ENCODE measurements at places on chromosomes 7 and 10.

GRCh38 chr7:101235522-101235921, 2.1 kb downstream of the CLDN15 start:
- DNase-seq: no peak

GRCh38 chr7:92028226-92028625, 87.6 kb downstream of the AKAP9 start:
- DNase-seq: no peak

DNA sequence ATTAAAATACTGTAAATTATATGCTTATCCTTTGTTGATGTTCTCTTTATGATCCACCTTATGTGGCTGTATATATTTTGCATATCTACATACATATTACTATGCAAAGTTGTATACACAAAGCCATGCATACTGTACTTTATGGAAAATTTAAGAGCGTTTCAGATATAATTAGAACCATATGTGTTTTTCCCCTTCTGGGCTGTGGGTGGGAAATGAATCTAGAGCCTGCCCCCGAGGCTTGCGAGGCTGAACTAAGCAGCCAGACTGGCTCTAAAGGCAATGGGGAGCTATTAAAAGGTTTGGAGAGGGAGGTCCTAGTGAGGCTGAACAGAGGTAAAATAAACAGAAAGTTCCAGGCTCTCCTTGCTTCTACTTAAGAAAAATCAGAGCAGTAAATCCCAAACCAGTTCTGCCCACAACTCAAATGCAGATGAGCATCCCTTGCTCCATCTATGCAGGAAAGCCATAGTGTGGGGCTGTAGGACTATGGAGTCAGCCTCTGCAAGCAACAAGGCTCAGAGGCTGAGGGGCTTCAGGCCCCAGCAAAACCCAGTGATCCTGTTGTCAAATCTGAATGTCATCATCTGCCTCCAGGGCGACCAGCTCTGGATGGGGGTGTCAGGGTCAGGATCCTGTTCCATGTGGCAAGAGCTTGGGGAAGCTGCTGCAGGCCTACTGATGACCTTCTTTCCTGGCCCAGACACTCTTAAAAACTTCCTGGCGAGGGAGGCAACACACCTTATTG, 14.1 kb upstream of the DDIT4 start:
- no peak for DNase-seq

DNA sequence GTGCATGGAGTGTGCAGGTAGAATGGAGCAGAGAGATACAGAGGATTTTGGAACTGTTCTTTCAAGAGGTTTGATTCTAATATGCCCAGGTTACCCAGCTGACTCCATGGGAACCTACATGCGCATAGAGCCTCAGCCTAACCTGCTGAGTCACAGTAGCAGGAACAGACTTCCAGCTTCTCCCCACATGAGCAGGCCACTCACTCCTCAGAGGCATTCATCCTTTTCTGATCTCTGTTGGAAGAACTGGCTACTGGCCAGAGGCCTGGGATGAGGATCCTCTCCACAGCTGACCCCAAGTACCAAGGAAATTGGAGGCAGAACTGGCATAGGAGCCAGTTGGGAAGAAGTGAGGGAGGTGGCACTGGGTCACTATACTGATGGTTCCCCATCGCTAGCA, 17.9 kb upstream of the CCSER2 start:
- no peak for DNase-seq

GRCh38 chr7:107441581-107442422, 28.1 kb upstream of the GPR22 start:
- DNase-seq: no peak

DNA sequence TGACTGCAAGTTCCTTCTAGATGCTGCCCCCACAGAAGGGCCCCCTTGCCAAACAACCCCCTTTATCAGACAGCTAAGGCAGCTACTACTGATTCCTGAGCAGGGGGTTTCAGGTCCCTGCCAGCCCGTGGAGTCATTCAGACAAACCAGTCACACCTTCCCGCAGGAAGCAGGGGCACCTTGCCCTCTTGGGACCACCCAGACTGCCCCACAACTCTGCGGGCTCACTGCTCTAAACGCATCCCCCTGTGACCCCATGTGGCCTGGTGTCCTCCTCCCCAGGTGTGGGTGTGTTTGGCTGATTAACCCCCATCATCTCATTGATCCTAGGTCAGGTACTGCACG, 298.9 kb downstream of the TCERG1L start:
- no peak for DNase-seq

DNA sequence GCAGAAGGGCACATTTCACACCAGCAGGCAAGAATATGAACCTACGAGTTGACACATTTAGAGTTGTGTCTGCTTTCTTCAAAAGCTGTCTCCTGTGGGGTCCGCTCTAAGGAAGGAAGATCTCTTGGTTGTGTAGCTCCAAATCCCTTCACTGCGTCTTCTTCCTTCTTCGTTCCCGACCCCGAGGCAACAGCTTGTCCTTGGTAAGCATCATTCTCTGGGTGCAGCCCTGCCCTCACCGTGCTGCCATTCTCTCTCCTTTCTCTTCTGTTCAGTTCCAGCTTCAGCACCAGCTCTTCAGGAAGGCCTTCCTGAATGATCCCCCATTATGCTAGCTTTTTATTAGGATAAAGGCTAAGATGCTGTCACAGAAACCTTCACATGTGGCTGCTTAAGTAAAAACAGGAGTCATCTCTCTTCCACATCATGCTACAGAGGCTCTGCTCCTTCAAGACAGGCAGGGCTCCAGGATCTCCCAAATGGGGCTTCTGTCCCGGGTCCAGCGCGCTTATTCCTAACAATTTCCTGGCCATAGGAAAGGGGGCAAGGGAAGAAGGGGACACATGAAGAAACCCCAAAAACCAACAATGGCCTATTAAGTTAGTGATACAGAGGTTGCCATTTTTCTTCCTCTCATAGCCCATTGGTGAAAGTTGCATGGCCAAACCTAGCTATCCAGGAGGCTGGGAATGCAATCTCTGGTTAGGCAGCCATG, 52.2 kb upstream of the SHH start:
- no peak for DNase-seq

DNA sequence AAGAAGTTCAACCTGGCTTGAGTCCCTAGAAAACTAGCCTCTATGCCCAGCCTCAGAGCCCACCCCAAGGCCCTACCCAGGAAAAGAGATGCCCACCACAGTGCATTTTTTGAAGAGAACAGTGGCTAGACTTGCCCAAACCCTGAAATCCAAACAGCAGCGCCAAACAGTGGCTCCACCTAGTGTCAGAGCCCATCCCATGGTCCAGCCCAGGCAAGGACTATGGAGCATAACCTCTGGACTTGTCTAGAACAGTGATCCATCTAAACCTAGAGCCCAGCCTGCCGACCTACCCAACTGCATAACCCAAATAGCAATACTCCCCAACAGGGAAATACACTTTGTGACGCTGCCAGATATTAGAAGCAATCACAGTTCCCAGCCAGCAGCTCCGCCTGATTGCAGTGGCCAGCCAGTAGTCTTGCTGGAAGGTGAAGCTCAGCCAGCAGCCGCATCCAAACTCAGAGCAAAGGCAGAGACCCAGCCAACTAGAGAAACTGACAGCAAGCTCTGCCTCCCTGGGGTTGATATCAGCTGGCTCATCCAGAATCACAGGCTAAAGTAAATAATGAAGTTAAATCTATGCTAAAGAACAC, 44.5 kb downstream of the HBP1 start:
- no peak for DNase-seq

GRCh38 chr7:135929249-135929648, 47.9 kb downstream of the MTPN start:
- DNase-seq: no peak

GRCh38 chr10:14971867-14972448, 12.8 kb downstream of the MEIG1 start:
- no peak for DNase-seq

- DNase-seq: no peak
Measured at GRCh38 chr10:61286686-61287085, 166.5 kb downstream of the TMEM26 start.

DNA sequence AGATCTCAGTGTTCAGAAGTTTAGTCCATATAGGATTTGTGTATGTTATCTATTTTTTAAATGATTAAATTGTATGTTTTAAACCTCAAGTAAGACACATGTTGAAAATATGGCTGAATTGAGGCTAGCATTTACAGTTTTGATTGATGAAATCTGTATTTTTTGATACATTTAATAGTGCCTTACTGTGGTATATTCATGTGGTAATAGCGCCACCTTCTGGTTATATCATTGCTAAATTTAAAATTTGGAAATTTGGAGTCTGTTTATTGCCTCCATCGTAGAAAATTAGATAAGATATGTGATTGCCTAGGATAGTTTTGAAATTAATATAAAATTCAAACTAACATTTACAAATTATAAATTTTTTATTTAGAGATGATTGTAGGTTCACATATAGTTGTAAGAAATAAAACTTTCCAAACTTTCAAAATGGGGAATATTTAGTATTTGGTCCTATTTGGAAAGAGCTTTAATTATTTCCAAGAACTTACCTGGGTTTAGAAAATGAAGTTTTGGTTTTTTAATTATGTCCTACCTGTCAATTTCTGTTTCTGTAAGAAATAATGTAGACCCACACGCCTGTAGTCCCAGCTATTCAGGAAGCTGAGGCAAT, 19.1 kb upstream of the ARMS2 start:
- no peak for DNase-seq

DNA sequence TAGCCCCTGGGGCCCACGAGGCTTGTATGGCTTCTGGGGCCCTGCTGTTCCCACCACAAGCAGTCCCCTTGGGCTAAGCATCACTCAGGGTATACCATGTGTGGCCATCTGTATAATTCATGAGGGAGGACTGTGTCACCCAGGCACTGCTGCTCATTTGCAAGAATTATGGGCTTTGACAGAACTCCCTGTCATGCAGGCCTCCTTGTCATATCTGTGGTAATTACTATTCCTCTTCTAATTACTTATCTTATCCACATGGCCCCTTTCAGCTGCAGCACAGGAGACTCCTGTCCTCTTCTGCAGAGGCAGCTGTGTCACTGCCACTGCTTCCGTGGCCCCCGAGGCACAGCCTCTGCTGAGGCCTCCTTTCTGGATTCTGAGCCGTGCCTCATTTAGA, 46.3 kb downstream of the LRMDA start:
- no peak for DNase-seq

GRCh38 chr10:12406764-12407400, 57.5 kb downstream of the CAMK1D start:
- DNase-seq: no peak

GRCh38 chr7:142697270-142697669, 52.0 kb upstream of the PRSS1 start:
- DNase-seq: no peak

GRCh38 chr10:31596765-31597164, 277.7 kb downstream of the ZEB1 start:
- DNase-seq: no peak

DNA sequence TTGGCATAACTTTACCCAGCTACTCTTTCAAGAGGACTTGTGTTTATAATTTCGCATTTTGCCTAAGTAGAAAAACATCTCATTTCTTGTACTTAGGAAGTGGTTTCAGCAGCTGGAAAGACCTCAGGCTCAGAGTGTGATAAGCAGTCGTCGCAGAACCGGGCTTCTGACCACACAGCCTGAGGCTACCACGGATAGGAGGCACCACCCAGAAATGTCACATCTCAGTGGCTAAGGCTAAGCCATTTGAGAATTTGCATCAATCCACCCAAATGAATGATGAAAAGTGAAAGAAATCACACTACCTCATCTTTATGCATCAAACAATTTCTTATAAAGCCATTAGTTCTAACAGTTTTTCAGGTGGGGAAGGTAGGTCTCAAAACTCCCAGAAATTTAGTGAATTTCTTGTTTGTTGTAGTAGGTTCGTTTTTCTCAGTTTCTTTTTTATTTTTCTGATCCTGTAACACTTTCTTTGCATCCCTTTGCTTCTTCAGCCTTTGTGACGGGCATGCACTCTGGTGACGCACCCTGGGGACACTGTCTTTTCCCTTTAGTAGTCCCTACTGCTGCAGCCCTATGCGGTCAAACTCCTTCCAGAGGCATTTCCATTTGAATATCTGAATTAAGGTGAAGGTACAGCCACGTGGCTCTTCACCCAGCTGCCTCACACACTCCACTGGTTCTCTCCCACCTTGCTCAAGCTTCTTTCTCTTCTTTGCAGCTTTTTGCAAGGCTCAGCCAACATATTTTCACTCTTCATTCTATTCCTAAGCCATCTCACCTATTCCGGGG, 68.5 kb downstream of the MAP3K8 start:
- DNase-seq: no peak

DNA sequence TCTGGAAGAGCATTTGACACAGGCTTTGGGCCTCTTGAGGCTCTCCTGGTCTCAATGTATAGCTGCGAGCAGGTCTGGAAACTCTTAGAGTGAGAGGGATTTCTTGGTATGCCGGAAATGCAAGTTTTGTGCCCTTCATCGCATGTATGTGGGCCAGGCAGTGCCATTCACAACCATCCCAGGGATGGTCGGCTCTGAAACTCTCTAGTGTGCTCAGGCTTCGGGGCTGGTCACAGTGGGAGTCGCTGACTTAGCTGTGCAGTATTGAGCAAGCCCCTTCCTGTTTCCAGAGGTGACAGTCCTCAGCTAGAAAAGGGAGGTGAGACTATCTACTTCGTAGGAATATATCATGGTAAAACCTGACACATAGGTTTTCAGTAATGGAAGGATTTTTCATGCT, 2.0 kb upstream of the AOAH start:
- no peak for DNase-seq

- DNase-seq: no peak
Measured at GRCh38 chr10:102959360-102959759, 41.3 kb downstream of the CNNM2 start.

- no peak for DNase-seq
Measured at GRCh38 chr7:41054960-41055661, 647.8 kb downstream of the INHBA start.

DNA sequence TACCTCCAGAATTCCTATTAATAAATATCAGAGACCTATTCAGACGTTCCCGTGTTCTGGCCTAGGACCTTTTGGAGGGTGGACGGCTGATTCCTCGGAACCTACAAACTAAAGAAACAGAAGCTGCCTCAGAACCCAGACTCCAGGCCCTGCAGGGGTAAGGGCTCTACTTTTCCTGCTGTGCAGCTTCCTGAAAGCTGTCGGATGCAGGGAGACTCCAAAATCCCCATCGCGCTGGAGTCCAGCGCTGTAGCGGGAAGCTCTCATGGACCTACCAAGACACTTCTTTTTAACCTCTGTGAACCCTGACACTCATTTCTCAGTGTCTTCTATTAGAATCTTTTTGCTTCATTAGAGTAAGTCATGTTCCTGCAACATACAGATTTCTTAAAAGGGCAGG, 244.5 kb upstream of the PITRM1 start:
- no peak for DNase-seq

- DNase-seq: no peak
Measured at GRCh38 chr10:75911426-75911825, 480.0 kb downstream of the LRMDA start.

GRCh38 chr10:62583876-62584615, 209.9 kb downstream of the ZNF365 start:
- no peak for DNase-seq

Data from activated B cell treated with CpG ODN at 0.5 μM for 24 hours (primary cell).